ENCODE measurements at places on chromosomes 1 and 21. TPM values are rescaled to one million over a fixed set of nuclear protein-coding genes. Genes with fewer than 3 reads are reported as not detected.

Gene PODN
- 1.4 TPM for total RNA-seq

Gene LCE1B
- total RNA-seq = not detected

Gene TRMT1L
- total RNA-seq = 13.8 TPM

Gene CDC73
- 14.7 TPM for total RNA-seq

Gene KRTAP19-1
- total RNA-seq = not detected

Gene SIPA1L2
- total RNA-seq = 0.86 TPM

Gene RHCE
- total RNA-seq = 0.53 TPM

Gene SPRR1B
- total RNA-seq = not detected

Gene NR1I3
- not detected for total RNA-seq

Gene SFPQ
- total RNA-seq = 128 TPM

All from myometrial cell (primary cell).